ENCODE measurements at places on chromosomes 1 and 21. TPM values are rescaled to one million over a fixed set of nuclear protein-coding genes. Genes with fewer than 3 reads are reported as not detected.

DNA sequence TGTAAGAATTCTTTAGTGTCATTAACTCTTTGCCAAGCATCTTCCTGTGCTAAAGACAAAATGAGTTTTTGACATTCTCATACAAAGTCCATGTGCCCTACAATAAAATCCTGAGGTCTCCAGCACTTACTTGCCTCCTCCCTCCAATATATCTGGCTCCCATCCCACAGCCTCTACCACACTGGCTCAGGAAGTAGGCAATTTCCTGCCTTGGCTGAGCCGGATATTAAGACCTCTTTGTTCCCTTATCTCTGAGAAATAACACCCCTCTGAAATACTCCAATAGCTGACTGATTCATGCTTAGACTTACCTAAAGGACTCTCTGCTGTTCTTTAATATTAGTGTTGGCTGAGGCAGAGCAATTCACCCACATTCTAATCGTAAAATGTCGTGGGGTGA, 37.6 kb upstream of the GORAB start:
- DNase-seq = no peak

DNA sequence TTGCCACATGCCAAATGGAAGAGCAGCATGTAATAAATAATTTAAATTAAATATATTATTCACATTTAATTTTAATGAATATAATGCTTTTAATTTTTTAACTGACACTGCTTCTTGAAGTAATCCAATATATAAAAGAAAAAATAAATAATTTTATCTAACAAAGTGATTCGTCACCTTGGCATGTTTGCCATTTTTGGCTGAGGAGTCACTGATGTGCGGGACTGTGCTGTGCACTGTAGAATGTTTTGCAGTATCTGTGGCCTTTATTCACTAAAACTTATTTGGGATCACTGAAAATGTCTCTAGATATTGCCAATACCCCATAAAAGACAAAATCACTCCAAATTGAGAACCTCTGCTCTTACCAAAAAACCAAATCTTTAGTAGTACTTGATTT, 807.8 kb downstream of the BRINP3 start:
- DNase-seq = no peak

DNA sequence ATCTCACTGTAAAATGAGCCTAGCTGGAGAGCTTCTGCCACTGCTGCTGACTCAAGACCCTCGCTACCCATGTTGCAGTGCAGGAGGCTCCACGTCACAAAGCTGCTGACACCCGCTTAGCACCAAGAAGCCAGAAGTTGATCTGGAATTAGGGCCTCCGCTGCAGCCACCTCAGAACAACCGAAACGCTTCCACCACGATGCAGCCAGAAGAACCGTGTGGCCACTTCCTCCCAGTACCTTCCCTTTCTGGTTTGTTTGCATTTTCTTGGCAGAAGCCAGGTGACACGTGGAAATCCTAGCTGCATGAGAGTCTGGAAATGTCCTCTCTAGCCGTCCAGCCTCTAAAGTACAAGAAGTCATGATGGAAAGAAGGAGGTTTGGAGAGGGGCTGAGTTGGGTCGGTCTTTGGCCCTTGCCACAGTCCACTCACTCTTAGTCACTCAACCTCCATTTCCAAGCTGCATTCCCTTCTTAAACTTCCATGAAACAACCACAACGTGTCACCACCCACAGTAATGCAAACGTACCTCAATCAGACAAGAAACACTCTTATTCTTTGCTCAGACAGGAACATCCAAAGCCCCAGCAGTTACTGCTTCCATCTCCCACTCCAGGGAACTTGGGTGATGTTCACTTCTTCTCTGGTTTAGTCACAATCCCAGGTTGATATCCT, 10.0 kb upstream of the CDA start:
- DNase-seq = no peak

DNA sequence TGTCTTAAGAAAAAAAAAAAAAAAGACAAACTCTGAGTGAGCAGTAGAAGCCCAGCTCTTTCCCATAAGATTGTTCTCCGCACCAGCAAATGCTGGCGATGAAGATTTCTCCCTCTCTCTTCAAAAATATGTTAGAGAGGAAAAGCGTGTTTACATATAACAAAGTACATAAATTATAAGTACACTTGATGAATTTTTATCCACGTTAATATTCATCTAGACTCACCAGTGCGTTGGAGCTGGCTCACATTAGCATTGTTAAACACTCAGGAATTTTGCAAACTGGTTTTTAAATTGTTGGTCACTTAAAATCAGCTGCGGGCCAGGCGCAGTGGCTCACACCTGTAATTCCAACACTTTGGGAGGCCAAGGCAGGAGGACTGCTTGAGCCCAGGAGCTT, 56.0 kb downstream of the RUNX3 start:
- no peak for DNase-seq

GRCh38 chr1:63728611-63729226, 45.1 kb upstream of the ROR1 start:
- DNase-seq = no peak

DNA sequence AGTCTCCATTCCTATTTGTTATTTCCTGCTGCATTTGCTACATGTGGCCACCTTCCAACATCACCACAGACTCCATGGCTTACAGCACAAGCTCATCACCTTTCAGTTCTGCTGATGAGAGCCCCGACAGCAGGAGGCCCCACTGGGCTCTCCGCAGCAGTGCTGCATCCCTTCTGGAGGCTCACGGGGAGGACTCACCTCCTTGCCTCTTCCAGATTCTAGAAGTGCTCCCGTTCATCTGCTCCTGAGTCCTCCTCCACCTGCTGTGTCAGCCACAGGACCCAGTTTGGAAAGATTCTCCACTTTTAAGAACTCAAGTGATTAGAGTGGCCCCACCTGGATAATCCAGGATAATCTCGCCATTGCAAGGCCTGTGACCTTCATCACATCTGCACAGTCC, 167.6 kb downstream of the PCBP3 start:
- no peak for DNase-seq

GRCh38 chr21:17537299-17537698, 24.5 kb downstream of the CXADR start:
- DNase-seq = no peak

- DNase-seq = no peak
Measured at GRCh38 chr1:910881-911721, 12.6 kb upstream of the SAMD11 start.

DNA sequence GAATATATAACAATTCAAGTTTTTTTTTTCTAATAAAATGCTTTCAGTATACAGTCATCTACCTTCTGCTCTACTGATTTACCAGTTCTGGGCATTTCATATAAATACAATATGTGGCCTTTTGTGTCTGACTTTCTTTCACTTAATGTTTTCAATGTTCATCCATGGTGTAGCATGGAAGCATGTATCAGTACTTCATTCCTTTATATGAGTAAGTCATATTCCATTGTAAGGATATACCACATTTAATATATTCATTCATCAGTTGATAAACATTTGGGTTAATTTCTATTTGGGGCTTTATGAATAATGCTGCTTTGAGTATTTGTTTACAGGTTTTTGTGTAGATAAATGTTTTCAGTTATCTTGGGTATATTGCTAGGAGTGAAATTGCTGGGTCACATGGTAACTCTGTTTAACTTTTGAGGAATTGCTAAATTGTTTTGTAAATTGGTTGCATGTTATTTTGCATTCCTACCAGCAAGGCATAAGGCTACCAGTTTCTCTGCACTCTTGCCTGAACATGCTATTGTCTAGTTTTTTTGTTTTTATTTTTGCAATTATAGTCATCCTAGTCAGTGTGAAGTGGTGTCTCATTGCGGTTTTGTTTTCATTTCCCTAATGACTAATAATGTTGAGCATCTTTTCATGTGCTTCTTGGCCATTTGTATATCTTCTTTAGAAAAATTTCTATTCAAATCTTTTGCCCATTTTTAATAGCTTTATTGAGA, 206.1 kb downstream of the TM2D1 start:
- no peak for DNase-seq

DNA sequence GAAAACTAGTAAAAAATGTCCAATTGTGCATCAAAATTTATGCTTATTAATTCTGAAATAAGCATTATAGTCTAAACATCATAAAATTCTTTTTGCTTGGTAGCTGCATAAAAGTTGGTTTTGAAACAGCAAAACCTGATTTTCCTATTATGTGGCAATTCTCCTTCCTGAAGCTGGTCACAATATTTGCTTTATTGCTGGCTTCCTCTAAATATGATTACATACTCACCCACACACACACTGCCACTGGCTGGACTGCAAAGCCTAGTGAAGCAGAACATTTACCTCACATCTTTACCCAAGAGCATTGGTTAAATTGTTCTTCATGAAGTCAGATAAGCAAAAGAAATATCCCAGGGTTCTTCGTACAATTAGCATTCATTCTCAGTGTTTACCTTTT, 103.0 kb downstream of the NR5A2 start:
- DNase-seq = no peak

DNA sequence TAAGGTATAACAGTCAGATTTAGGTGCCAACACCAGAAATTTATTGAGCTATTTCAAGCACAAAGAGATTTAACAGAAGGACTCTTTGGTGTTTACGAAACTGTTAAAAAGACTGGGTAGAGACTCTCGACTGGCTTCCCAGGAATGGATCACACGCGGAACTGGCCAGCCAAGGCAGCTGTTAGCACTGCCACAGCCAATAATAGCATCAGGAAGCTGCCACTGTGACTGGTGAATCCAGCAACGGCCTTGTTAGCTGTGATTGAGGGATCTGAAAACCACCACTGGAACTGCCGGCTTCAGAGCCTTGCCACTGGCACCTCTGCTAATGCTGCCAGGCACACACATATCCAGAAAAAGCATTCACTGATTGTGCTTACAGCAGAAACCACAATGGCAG, 10.6 kb upstream of the SIM2 start:
- DNase-seq = no peak

GRCh38 chr1:227841096-227841495, 25.6 kb downstream of the PRSS38 start:
- no peak for DNase-seq

DNA sequence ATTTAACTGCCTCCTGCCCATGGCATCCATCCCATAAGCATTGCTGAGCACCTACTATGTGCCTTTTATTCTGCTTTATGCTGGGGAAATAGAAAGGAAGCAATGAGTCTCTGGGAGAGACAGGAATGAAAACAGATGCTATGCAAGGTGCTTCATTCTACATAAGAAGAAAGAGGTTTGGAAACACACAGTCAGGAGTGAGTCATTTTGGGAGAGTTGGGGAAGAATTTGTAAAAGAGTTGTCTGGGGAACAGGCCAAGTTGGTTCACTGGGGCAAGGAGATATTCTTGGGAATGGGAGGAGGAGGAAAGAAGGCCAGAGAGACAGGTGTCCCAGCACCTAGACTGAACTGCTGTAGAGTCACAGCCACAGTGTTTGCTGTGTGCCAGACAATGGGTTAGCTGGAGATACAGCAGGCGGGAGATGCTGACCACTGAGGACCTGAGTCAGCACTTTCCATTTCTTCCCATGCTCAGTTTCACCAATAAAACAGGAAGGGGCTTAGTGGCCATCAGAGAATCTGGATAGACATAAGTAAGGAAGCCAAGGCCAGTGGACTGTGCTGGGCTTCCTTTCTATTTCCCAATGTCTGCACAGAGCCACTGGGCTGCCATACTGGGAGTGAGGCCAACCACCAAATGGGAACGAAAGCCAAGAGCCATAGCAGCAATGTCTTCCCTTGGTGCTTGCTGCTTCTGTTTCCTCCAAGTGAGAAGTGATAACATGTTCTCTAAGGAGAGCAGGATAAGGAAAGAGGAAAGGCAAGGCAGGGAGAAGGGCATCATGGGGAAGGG, 187.7 kb upstream of the USP24 start:
- no peak for DNase-seq

GRCh38 chr1:50531601-50532000, 108.4 kb upstream of the DMRTA2 start:
- no peak for DNase-seq

GRCh38 chr1:37020653-37021277, 13.6 kb downstream of the GRIK3 start:
- DNase-seq = no peak

DNA sequence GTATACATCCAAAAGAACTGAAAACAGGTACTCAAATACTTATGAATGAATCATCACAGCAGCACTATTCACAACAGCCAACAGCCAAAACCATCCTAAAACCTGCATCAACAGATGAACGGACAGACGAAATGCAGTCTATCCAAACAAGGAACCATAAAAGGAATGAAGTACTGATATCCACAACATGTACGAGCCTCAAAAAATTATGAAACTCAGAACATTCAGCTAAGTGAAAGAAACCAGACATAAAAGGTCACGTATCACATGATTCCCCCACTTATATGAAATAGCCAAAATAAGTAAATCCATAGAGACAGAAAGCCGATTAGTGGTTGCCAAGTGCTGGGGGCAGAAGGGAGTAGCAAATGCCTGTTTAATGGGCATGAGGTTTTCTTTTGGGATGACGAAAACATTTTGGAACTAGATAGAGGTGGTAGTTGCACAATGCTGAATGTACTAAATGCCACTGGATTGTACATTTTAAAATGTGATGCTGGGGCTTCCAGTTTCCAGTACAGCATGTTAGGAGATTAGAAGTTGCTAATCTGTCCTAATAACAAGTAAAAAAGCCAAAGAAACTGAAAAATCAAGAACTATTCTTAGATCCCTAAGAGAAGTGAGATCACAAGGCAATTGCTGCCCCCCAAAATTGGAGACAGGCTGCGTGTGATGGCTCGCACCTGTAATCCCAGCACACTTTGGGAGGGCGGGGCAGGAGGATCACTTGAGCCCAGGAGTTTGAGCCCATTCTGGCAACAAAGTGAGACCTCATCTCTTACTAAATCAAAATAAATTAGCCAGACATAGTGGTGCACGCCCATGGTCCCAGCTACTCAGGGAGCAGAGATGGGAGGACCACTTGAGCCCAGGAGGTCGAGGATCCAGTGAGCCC, 25.3 kb downstream of the CLSTN1 start:
- no peak for DNase-seq

GRCh38 chr1:175687622-175688415, 55.6 kb downstream of the TNR start:
- DNase-seq = no peak

DNA sequence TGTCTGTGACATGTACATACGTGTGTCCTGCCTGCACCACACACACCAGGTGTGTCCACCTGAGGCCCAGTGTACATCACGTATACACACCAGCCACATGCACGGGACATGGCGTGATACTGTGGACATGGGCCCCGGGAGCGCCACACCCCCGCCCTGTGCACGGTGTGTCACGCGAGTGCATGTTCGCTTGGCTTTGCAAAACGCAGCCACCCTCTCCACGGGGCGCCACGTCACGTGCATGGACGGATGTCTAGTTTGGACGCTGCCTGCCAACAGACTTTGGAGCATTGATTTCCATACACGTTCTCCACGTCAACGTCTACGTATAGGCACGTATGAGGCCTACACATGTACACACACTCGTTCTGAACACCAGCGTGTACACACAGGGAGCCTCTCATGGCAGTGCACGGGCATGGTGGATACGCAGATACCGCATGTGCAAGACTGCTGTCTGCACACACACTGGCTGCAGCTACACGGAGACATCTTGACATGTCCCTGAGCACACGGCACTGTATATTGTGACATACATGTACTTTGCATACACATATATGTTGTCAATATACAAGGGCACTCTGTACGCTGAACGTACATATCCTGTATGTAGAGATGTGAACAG, 2.7 kb downstream of the TMEM240 start:
- no peak for DNase-seq

ANKRD35 gene
- not detected for polyA plus RNA-seq

DCST1 gene
- 0.52 TPM for polyA plus RNA-seq

SELP gene
- polyA plus RNA-seq = 2.7 TPM

NFASC gene
- 0.01 TPM for polyA plus RNA-seq

CD52 gene
- polyA plus RNA-seq = 1,597 TPM
